ENCODE measurements at places on chromosomes 6 and 20. TPM values are rescaled to one million over a fixed set of nuclear protein-coding genes. Genes with fewer than 3 reads are reported as not detected.

Gene VNN1
- not detected for total RNA-seq

Gene SLC22A3
- not detected for total RNA-seq

Gene TFAP2D
- total RNA-seq = not detected

Gene HTR1B
- not detected for total RNA-seq

Gene TREM1
- total RNA-seq = 2.8 TPM

Gene GTSF1L
- total RNA-seq = not detected

Gene AVP
- total RNA-seq = 0.47 TPM

- no peak for DNase-seq
Measured at GRCh38 chr20:50754420-50754819, 23.0 kb downstream of the PARD6B start.

- no peak for DNase-seq
Measured at GRCh38 chr20:50435397-50436051, 74.7 kb upstream of the PTPN1 start.

DNA sequence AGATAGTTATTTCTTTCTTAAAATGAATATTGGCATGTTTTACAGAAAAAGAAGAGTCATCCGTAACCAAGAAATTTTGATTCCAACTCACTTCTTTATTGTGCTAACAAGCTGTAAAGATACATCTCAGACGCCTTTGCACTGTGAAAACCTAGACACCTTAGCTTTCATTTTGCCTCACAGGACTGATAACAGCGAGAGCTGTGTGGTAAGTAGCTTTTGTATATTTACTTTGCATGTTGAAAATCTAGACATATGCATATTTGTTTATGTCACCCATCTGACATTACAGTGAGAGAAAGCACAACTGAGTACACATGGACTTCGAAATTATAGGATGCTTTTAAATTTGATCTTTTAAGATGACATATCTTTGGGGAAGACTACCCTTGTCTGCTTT lies 64.7 kb downstream of the CCN2 start:
- no peak for DNase-seq

- no peak for DNase-seq
Measured at GRCh38 chr20:34642009-34642408, 34.9 kb downstream of the PIGU start.

- no peak for DNase-seq
Measured at GRCh38 chr6:170212956-170213636, 77.8 kb downstream of the DLL1 start.

DNA sequence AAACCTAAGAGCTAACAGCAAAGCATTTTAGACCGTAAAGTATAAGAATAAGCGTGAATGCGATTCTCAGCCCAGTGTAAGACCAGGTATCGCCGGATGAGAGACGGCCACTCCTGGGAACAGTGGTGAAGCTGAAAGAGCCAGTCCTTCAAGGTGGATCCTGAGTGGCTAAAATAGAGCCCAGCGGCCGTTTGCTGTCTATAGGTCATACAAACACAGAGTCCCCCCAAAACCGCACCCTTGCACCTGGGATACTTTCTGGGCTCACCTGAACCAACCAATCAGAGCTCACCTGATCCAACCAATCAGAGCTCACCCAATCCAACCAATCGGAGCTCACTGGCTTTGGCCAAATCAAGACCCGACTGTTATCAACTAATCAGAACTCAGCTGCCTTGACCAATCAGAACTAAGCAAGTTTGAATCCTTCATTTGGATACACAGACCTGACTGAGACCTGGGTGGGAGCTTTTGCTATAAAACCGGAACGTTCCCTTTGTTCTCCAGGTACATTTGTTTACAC lies 248.2 kb downstream of the DLL1 start:
- DNase-seq = no peak

GRCh38 chr6:112218563-112218962 lies 35.8 kb downstream of the LAMA4 start:
- DNase-seq = no peak

DNA sequence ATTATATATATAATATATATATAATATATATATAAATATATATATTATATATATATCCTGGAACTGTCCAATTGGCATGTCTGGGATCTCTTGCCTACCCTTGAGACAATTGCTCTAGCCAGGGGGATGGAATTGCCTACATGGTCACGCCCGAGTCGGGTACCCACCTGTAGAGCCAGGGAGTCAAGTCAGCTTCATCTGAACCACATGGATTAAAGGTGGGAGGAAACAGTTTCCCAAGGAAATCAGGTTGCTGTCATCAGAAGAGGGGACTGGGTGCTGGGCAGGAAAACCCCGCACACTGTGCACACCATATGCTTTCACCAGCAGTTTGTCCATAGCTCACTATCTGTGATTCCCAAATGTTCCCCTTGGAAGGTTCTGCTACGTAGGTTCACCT lies 252.5 kb upstream of the NOX3 start:
- no peak for DNase-seq

GRCh38 chr6:46454691-46455090 lies 36.6 kb downstream of the RCAN2 start:
- DNase-seq = no peak

Measured in CD4-positive, alpha-beta T cell (primary cell).